ENCODE measurements at places on chromosomes 2 and 18.

GRCh38 chr2:177869912-177870311, 202.7 kb downstream of the PDE11A start:
- DNase-seq, result no peak

GRCh38 chr2:177992992-177993391, 79.6 kb downstream of the PDE11A start:
- DNase-seq, result no peak

- DNase-seq, result no peak
Observed at GRCh38 chr2:100898035-100898665, 78.2 kb downstream of the NPAS2 start.

GRCh38 chr2:151977631-151978030, 121.2 kb downstream of the CACNB4 start:
- DNase-seq, result no peak

DNA sequence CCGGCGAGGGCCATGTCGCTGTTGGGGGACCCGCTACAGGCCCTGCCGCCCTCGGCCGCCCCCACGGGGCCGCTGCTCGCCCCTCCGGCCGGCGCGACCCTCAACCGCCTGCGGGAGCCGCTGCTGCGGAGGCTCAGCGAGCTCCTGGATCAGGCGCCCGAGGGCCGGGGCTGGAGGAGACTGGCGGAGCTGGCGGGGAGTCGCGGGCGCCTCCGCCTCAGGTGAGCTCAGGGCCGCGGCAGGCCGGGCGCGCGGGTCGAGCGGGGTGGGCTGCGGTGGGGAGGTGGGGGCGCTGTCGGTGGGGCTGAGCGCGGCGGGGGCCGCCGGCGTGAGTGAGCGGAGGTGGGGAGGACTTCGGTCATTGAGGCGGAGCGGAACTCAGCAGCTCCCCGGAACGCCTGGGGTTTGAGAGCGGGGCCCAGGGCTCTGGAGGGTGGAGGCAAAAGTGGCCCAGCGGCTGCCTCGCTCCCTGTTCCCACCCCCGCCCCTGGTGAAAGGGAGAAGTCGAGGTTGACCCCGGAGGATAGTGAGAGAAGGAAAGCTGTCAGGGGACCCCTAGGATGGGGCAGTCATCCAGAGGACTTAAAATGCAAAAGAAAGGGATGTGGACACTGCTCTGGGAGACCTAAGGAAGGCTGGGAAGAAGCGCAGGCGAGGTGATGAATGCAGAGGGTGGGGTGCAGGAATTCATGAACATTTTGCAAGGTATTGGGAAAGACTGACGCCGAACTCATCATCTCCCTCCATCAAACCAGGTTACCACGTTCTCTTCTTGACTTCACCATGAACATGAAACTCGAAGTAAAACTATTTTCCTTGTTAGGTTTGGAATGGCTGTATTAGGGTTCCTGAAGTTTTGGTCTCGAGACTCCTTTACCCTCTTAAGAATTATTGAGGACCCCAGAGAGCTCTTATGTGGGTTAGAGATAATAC, 633 bp downstream of the MALT1 start:
- no peak for DNase-seq

- DNase-seq, result no peak
Observed at GRCh38 chr2:112993831-112994230, 11.4 kb upstream of the IL36A start.

DNA sequence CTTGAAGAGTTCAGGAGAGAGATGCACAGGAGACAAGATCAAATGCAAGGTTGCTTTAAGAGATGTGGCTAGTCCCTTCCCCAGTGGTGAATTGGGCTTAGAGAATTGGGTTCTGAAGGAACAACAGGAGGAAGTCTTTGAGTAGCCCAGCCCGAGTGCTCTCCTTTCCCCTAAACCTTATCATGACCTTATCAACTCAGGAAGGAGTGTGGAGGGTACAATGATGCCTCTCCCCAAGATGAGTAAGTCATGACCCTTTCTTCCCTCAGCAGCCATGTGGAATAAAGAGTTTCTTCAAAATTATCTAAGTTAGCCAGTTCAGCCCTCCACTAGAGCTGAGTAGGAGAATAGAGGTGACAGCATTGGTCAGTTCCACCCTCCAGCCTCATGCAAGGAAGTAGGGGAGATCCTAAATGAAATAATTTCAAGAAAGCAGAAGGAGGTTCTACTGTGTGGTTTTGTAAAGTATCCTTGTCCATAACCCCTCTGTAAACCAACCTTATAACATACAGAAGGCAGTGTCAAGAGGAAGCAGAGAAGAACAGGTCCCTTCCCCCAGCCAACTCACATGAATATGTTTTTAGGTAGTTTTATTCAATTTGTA, 88.4 kb downstream of the ARHGAP15 start:
- DNase-seq, result no peak

GRCh38 chr18:67451960-67452359, 64.6 kb downstream of the DSEL start:
- DNase-seq, result no peak
